ENCODE measurements at places on chromosomes 12 and 14.

- no peak for DNase-seq
These were observed 1679.9 kb upstream of the FLRT2 start for GRCh38 chr14:83850092-83850491.

- DNase-seq, result no peak
These were observed 46.2 kb upstream of the MEG3 start for GRCh38 chr14:100779691-100780080.

DNA sequence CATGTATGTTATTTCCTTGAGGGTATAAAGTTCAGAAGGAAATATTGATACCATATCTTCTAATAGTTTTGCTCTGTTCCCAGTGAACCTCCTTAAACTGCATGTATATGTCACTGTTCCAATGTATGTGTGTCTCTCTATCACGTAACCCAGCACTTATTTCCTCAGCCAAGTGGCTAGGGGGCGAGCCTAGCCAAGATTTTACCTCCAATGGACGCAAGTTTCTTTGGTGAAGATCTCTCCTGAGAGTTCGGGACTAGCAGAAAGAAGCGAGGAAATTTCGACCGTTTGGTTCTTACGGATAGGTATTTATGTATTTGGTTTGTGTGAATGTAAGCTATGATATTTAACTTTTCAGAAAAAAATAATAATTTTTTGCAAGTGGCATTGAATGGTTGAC is 2.5 kb downstream of the SFSWAP start:
- no peak for DNase-seq

GRCh38 chr14:90820958-90821357 is 4.7 kb upstream of the TTC7B start:
- DNase-seq, result no peak

DNA sequence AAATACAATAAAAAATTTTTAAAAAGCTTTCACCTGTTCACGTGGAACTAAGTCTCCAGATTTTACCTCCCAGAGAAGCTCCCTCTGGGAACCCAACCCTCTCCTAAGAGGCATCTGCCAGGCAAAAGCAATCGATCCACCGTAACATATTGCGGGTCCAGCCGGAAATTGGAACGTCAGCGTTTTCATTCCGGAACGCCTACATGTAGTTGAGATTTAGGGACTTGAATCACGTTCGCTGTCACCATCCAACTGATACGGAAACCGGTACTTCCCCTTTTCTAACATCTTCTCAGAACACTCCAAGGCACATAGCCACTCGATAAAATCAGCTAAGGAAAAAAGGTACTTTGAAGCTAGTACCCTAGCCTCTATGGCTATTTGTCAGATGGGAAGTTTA is 70.3 kb downstream of the COX16 start:
- no peak for DNase-seq

GRCh38 chr14:89474464-89474863 is 57.4 kb upstream of the FOXN3 start:
- DNase-seq, result no peak

- peak; percentile 60 for DNase-seq
These were observed 168.7 kb downstream of the PHLDA1 start for GRCh38 chr12:75862692-75863471.
